Stimulated activated CD4-positive, alpha-beta T cell treated with anti-CD3 and anti-CD28 coated beads, Interleukin-4, amount 100 ng/mL, for 4 hours (primary cell): ENCODE measurements at places on chromosomes 13 and 19.

GRCh38 chr19:51739466-51740213 is 12.0 kb downstream of the FPR1 start:
- DNase-seq: no peak

DNA sequence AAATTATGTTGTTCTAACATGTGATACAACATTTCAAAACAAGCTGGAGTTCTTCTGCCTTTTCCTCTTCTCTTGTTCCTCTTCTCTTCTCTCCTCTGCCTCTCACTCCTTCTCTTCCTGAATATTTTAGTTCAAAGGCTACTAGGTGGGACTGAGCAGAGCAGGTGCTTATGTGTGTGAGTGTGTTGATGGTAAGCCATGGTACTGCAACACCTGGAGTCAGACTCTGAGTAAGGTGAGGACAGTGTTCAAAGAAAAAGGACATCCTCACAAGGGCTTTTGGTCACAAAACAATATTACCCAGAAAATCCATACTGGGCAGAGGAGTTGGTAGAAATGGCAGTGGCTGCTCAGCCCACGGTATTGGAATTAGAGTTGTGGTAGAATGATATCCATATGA is 1188.7 kb downstream of the SLITRK1 start:
- DNase-seq: no peak

DNA sequence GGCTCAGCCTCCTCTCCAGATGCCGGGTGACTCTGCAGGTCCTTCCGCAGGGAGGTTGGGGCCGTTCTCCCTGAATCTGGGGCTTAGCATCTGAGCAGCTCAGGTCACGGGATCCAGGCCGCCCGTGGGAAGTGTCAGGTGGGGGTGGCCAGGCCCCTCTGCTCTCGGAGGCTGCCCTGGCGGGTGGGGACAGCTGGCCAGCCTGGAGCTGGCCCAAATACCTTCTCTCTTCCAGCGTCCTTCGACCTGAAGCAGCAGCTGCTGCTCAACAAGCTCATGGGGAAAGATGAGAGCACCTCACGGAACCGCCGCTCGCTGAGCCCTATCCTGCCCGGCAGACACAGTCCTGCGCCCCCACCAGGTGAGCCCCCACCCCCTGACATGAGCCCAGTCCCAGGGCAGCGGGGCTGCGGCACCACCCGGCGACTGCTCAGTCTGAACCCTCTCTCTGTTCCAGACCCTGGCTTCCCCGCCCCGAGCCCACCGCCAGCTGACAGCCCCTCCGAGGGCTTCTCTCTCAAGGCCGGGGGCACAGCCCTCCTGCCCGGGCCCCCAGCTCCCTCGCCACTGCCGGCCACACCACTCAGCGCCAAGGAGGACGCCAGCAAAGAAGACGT is 19.1 kb downstream of the PEX11G start:
- DNase-seq: no peak

- no peak for DNase-seq
Measured at GRCh38 chr13:112703449-112704284, 13.8 kb downstream of the ATP11A start.

- DNase-seq: no peak
Measured at GRCh38 chr19:34767951-34768350, 5.1 kb downstream of the ZNF599 start.
